GM12892 (cell line): ENCODE measurements at places on chromosomes 3 and 15.

GRCh38 chr3:102006812-102007485 is 157.6 kb downstream of the NFKBIZ start:
- no peak for DNase-seq

DNA sequence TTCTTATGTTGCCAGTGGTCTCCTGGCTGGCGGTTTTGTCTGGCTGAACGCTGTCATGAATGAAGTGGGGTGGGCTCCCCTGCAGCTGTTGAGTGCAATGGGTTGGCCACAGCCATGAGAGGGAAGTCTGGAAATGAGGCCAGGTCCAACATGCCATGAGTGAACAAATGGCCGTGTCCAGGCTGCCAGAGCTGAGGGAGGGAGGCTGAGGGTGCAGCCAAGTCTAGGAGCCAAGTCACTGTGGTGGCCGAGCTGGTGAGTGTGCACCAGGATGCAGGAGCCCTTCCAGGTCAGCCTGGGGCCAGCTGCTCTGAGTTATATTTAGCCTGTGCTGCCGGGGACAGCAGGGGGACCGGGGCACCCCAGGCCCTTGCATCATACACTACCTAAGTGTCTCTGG is 24.7 kb upstream of the PRR23E start:
- DNase-seq, result no peak

GRCh38 chr3:34696831-34697230 is 898.4 kb downstream of the PDCD6IP start:
- no peak for DNase-seq

- no peak for DNase-seq
These were observed 56.2 kb downstream of the ROPN1B start for GRCh38 chr3:126025116-126025729.

DNA sequence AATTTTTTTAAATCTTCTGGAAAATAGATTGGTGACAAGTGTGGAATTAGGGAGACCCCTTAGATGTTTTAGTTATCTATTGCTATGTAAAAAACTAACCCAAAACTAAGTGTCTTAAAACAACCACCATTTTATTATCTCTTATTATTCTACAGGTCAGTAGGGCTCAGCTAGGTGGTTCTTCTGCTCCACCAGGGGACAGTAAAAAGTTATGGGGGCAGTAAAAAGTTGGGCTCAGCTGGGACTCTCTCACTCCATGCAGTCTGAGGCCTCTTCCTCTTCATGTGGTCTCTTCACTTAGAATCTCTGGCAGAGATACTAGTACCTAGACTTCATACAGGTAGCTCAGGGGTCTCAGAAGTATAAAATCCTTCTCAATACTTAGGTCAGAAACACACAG is 18.0 kb upstream of the DIS3L start:
- no peak for DNase-seq
